ENCODE measurements at places on chromosomes 1 and 21.

DNA sequence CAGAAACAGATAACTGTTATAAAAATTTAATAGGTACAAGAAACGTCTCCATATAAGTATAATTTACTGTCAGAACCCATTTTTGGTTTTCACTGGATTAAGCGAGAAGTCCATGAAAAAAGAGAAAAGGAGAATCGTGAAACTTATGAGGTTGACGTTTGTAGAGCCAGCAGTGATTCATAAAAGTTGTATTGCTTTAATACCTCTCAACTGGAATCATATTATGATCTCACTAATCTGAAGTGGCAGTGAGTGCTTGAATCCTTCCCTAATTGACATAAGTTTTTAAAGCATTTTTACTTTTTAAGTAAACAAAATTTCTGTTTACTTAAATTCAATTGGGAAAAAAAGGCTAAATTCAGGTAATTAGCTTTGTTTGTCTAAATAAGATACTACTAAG is 315.3 kb downstream of the TPR start:
- no peak for DNase-seq

- no peak for DNase-seq
These were observed 98.8 kb downstream of the CCDC185 start for GRCh38 chr1:223492044-223492443.

GRCh38 chr1:243316366-243316989 is 60.6 kb downstream of the SDCCAG8 start:
- no peak for DNase-seq

DNA sequence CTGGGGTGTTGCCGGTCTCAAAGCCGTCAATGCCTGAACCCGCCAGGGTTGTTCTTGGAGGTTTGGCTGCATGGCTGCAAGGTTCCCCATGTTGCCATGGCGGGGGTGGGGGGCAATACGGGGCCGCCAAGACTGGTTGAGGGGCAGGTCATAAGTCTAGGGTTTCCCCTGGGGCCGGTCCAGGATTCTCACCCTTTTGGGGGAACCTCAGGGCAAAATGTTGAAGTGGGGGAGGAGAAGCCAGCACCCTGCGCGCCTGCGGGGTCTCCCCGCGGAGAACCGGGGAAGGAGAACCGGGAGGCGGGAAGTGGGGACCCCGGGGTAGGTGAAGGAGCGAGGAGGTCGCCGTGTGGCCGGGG is 401 bp upstream of the ARHGEF10L start:
- DNase-seq, result no peak

DNA sequence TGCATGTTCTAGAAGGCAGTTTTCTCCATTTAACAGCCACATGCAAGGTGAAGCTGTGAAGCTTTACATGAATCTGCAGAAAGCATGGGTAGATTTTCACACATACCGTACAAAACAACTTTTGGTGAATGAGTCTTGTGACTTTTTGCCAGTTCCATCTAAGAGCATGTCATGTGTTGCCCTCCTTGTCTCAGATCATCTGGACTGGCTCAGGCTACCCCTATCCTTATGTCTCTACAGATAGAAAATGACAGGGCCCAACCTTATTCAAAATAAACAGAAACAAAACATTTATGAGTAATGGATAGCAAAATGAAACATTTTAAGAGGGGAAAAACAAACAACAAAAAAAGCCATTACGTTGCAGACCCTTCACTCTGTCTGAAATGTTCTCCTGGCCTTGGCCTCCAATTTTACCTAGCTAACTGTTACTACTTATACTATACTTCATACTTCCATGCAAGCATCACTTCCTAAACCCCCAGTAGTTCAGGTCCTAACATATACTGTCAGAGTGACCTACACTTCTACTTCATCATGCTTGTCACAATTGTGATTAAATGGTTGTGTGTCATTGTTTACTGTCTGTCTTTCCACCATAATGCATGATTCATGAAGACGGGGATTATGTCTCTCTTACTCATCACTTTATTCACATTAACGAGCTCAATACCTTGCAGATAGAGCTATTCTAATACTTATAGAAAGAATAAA is 39.0 kb downstream of the LRRC8C start:
- no peak for DNase-seq

DNA sequence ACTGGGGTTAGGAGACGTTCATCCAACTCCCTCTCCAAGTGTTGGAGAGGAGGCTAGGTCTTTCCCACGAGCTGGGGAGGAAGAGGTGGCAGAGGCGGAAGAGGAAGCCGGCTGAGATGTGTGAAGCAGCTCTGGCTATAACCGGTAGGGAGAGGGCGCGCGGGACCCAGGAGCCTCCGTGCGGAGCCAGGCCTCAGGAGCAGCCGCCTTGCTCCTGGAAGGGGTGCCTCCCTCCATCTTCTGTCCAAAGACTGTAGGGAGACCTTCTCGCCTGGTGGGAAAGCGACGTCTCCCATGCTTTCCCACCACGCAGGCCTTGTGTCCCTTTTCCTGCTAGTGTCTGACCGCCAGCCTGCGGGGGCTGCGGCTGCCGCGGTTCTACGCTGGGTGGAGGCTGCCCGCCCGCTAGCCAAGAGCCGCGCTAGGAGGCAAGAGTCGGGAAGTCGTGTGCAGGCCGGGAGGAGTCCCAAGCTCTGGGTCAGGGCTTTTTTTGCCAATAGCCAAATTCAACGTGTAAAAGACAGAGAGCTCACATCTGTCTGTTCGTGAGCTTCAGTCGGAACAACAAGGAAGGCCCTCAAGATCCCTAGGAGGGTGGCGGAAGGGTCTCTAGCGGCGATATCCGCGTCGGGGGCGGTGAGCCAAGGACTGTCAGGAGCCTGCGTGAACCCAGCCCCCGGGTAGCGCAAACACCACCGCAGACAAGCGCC is 8.4 kb upstream of the NBPF11 start:
- no peak for DNase-seq

DNA sequence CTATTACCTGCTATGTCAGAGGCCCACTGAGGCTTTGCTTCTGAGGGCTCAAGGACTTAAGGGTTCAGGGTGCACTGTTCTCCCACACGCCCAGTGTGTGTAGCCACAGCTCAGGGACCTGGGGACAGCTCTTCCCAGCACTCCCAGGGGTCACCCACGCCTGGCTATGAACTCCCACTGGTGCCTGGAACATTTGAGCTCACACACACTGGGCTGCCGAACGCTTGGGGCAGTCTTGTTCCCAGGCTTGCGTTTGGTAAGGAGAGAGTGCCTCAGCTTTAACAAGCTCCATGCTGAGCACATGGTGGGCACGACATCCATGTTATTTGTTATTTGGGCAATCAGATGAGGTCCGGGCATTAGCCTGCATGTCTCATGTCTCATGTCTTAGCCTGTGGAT is 37.6 kb downstream of the STUM start:
- DNase-seq, result no peak

GRCh38 chr1:90706437-90707362 is 10.4 kb downstream of the BARHL2 start:
- DNase-seq, result no peak

DNA sequence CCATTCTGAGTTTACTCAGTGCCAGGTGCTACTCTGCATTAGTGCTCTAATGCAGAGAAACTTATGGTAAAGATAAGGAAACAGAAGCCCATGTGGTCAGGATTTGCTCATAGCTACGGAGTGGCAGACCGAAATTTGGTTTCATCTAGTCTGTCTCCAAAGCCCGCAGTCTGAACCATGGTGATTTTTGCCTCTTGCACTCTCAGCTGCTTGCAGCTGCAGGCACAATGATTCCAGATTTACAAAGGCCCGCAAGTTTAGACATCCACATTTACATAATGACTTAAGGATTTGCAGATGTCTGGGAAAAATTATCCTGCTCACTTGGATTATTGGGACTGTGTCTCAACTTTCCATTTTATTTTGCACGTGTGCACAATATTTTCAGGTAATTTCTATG is 161.3 kb upstream of the KCNJ6 start:
- no peak for DNase-seq

- no peak for DNase-seq
These were observed at the start of gene ERG for GRCh38 chr21:38498057-38498833. Gene ERG, minus strand, starts transcription at chr21:38498477. Its CDS starts 97 bp downstream, at chr21:38498380.

GRCh38 chr21:31184459-31184858 is 146.2 kb upstream of the KRTAP19-8 start:
- no peak for DNase-seq

GRCh38 chr1:185804206-185804605 is 70.0 kb downstream of the HMCN1 start:
- DNase-seq, result no peak

GRCh38 chr1:34292472-34292871 is 115.8 kb downstream of the C1orf94 start:
- DNase-seq, result no peak

- DNase-seq, result no peak
These were observed 25.4 kb downstream of the EGLN1 start for GRCh38 chr1:231396643-231397042.

DNA sequence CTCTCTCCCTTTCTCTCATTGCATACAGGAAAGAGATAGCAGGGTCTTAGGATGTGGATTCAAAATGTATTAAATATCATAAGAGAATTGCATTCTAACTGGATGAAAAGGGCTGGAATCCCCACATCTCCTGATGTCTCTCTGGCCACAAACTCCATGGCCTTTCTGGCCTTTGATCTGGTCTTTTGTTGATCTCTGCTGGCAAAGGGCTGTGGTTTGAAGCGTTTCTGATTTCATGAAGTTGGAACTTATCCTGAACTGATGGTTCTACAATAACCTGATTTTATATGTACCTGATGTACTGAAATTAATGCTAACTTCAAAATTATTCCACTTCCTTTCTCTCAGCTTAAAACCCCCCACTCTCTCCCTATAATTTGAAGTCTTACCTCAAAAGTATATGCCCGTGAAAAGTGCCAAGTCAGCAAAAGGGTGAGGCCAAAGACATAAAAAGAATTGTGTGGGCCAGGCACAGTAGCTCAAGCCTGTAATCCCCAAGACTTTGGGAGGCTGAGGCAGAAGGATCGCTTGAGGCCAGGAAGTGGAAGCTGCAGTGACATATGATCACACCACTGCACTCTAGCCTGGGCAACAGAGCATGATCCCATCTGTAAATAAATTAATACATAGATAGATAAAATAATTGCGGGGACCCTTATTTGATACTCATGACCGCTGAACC is 6.4 kb upstream of the KIF14 start:
- no peak for DNase-seq

DNA sequence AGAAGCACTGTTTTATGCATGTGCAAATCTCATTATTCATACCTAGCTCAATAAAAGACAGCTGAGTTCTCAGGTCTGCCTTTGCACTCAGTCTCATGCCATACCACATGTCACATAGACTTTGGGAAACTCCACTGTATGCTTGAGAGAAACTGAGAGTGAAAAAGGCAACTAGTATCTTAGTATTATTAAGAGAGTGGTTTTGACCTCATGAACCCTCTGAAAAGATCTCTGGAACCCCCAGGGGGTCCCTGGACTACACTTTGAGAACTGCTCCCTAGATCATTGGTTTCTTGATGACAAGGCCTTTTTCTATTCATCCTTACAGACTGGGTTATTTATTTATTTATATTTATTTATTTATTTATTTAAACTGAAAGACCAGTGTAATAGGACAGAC is 3.7 kb upstream of the RHEX start:
- no peak for DNase-seq

- DNase-seq, result peak; percentile 87
These were observed 193.5 kb downstream of the PAPPA2 start for GRCh38 chr1:176656257-176656995.

DNA sequence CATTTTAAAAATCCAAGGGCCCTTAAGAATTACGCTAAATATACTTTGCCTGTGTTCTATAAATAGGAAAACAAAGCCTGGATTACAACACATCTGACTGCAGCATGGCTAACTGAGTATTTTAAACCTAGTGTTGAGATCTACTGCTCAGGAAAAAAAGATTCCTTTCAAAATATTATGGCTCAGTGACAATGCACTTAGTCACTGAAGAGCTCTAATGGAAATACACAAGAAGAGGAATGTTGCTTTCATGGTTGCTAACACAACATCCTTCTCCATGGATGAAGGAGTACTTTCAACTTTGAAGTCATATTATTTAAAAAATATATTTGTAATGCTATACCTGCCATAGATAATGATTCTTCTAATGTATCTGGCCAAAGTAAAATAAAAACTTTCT is 248.3 kb upstream of the NEGR1 start:
- no peak for DNase-seq

GRCh38 chr1:182121787-182122186 is 60.3 kb upstream of the ZNF648 start:
- no peak for DNase-seq

- no peak for DNase-seq
These were observed 251.1 kb upstream of the IRF2BP2 start for GRCh38 chr1:234861024-234861620.

DNA sequence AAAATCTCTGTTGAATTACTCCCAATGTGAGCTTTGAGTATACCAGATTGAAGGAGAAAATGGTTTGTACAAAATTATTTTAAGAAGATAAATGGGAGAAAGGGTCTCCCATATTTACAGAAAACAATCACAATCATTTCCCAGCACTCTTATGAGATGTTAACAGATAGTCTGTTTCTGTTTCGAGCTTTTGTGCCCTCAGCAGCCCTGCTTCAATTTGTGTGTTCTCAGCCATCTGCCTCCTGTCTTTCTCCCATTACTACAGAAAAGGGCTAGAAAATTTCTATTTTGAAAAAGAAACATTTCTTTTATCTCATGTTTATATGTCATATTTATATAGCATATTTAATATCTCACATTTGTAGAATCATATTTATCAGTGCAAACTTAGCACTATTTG is 498.4 kb downstream of the TTLL7 start:
- DNase-seq, result no peak

DNA sequence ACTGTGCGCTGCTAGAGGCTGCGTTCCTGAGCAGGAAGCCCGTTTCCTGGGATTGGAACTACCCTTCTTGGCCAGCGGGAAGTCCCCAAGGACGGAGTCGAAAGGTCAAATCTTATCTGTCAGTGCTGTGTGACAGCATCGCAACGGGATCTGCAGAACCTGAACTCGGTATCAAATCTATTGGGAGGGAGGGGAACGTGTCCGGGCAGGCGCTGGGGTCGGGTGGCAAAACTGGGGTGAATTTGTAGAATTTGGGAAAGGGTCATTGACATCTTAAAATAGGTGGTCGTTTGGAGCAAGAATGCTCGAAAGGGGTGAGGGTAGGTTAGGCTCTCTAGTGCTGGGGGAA is 725 bp upstream of the ARPC5 start:
- DNase-seq, result no peak

DNA sequence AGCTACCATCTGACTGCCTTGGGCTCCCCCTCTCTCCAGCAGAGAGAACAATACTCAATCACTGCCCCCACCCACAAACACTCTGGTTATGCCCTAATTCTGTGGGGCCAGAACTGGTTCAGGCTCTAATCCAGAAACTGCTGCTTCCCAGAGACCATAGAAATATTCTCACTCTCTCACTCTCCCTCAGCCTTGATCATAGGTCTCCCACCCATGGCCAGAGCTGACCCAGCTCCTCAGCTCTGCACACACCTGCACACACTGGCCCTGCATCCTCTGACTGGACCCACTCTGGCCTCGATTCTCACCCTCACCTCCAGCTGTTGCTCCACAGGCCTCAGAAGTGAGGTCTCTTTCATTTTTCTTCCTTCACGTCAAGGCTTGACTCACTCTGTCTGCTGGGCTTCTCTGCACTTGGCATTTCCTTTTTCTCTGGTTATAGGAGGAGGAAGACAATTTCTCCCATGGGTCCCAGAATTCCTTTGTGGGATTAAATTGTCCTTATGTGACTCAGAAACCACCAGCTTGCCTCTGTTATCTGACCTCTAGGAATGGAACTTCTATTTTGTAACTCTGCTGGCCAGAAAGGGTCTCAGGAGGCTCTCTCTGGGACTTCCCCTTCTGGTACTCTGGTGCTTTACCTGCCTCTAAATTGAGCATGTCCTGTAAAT is 15.6 kb upstream of the ZMYM6 start:
- DNase-seq, result peak; percentile 89

All from non-pigmented ciliary epithelial cell (primary cell).